ENCODE measurements at places on chromosomes 3 and 15.

- no peak for DNase-seq
These were observed 180.5 kb downstream of the APBA2 start for GRCh38 chr15:29066310-29066709.

DNA sequence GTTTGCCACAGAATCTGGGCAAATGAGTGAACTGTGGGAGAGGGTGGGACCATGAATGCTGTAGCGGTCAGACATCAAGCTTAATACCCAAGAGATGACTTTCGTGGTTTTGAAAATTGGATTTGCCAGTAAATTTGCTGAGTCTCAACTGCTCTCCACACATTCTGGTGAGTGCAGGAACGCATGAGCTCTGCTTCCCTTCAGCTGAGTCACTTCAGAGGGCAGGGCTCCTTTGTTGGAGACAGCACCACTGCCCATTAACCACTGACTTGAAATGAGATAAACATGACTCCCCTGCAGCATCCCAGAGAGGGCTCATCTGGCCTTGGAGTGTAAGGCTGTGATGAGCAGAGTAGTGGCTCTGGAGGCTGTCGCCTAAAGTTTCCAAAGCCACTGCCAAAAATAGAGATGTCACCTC is 22.6 kb downstream of the RARRES1 start:
- DNase-seq, result no peak

GRCh38 chr3:57017459-57017845 is 43.0 kb upstream of the SPATA12 start:
- no peak for DNase-seq

DNA sequence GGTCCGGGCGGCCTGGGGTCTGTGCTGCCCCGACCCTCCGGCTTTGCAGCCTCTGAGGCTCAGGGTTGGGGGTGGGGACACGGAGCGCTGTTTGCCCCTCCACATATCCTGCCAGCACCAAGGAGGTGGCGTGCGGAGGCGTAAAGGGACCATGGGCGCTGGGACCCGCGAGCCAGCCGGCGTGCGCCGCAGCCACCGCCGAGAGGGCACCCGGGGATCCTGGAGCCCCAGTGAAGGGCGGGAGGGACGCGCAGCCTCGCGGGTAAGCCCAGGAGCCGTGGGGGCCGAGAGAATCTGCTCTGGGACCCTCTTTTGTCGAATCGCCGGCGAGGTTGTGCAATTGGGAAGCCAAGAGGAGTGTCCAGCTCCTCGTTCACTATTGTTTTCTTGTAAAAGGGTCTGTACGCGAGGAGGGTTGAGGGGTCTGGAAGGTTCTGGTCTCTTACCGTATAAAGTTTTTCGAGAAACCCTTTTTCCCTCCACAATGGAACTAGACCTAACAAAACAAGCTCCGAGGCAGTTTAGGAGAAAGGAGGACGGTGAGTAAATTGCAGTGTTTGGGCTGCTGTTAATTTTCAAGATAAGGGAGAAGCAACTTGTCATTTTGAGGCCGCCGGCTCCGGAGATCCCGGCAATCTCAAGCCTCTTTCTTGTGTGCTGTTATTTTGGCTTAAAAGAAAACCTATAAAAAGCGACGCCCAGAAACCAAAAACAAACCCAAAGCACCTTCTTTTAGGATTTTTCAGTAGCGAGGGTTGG is 29.9 kb upstream of the ST3GAL6 start:
- DNase-seq, result no peak

DNA sequence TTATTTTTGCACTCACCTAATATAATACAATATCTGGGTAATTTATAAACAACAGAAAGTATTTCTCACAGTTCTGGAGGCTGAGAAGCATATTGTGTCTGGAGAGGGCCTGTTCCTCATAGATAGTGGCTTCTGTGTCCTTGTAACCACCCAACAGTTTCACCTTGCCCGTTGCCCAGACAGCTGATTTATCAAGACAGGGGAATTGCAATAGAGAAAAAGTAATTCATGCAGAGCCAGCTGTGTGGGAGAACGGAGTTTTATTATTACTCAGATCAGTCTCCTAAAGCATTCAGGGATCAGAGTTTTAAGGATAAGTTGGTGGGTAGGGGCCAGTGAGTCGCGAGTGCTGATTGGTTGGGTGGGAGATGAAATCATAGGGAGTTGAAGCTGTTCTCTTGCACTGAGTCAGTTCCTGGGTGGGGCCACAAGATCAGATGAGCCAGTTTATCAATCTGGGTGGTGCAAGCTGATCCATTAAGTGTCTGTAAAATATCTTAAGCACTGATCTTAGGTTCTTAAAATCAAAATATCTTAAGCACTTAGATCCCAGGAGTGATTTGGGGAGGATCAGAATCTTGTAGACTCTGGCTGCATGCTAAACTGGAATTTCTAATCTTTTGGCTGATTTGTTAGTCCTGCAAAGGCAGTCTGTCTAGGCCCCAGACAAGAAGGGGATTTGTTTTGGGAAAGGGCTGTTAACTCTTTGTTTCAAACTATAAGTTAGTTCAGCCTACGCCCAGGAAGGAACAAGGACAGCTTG is 33.9 kb upstream of the C15orf39 start:
- DNase-seq, result no peak

DNA sequence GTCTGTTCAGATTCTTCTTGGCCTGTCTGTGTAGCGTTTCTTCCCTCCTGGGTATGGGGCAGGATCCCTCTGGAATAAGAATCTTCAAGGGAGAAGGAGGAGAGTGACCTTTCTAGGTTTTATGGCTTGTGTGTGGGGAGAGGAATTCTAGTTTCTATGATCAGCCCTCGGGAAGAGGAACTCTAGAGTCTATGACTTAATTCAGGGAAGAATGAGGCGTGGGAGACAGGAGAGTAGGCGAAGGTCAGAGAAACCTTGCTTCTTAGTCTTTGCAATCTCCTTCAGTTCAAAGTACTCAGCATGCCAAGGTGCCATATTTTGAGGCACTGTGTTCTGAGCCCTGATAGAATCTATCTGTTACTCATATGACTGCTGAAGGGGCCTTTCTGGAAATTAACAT is 99.2 kb upstream of the C3orf80 start:
- no peak for DNase-seq

GRCh38 chr15:81957698-81958097 is 88.1 kb downstream of the MEX3B start:
- DNase-seq, result no peak

DNA sequence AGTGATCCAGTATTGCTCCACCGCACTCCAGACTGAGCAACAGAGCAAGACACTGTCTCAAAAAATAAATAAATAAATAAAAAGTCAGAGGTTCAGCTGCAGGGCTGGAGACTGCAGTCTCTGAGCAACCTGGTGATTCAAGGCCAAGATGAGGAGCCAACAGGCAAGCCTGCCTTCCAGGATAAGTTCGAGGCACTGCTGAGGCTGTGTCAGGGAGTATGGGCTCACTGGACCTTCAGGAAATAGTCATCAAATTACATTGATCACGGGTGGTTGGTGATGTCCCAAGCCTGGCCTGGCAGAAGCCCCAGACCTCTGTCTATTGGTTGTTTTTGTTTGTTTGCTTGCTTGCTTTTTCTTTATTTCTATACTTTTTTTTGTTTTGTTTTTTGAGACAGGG is 41.5 kb downstream of the IDH2 start:
- DNase-seq, result no peak

DNA sequence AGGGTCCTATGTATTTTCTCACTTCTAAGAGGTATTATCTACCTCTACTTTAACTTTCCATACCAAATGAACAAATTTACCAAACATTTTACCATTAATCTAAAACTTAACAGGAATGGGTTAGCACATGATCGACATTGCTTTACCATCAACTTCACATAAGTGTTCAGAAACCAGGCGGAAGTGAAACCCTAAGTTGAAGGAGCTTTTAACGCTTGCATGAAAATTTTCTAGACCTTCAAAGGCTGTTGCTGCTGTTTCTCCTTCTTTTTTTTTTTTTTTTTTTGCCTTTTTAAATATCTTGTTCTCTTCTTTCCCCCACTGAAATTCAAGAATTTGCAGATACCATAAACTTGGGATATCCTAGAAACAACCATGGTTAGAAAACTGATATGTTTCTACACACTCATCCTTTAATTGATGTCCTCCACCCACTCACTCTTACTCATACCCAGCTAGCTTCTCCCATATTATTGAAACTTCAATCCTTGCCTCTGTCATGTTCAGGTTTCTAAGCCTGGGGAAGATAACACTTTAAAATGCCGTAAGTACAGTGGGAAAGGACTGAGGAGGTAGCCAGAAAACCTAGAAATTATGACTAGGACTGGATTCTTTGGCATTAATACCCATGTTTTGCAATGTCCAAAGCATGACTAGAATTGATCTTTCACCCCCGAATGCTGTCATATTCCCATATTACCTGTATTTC is 24.7 kb downstream of the MYO5A start:
- no peak for DNase-seq

- no peak for DNase-seq
These were observed 216.0 kb downstream of the DIPK2A start for GRCh38 chr3:144187531-144188210.

DNA sequence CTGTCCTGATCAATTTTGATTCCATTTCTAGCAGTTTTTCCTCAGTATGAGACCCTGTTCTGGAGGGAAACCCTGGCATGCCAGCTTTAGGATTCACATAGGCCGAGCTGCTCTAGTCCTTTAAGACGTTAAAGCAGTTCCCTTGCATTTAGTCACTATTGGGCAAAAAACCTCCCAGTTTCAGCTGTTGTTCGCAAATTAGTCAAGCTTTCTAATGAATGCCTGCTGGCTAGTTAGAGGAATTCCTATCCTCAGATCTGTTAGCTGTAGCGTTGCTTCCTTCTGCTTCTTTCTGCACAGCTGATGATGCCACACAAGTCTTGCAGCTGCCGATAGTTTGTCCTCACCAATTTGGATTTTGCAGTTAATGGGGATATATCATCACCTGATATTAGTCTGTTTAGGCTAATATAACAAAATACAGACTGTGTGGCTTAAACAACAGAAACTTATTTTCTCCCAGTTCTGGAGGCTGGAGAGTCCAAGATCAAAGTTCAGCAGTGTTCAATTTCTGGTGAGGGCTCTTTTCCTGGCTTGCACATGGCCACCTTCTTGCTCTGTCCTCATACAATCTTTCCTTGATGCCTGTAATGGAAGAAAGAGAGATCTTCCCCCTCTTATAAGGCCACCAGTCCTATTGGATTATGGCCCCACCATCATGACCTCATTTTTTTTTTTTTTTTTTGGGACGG is 7.5 kb upstream of the UBL7 start:
- no peak for DNase-seq

GRCh38 chr15:84973492-84974460 is 7.9 kb upstream of the PDE8A start:
- no peak for DNase-seq

GRCh38 chr3:62589078-62589477 is 215.7 kb upstream of the FEZF2 start:
- DNase-seq, result no peak

GRCh38 chr3:55159016-55159415 is 231.2 kb upstream of the LRTM1 start:
- no peak for DNase-seq

DNA sequence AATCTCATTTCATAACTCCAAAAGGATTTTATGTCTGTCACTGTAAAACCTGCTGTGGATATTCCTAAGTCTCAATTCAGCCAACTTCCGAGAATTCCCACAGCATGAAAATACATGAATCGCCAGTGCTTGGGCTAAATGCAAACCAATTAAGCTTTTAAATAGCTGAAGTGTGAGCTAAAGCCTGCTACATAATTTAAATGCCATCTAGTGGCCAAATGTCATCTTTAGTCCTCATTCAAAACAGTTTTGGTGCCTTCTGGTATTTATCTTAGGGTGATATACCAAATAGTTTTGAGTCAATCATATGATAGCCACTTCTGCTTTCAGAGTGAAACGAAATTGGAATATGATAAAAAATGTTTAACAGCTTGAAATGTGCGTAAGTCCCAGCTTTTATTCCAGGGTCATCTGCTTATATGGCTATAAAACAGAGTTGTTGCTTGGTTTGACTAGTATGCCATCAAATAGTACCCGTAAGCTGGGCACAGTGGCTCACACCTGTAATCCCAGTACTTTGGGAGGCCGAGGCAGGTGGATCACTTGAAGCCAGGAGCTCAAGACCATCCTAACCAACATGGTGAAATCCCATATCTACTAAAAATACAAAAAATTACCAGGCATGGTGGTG is 41.8 kb upstream of the CCNL1 start:
- no peak for DNase-seq

- no peak for DNase-seq
These were observed 38.8 kb downstream of the KLHL25 start for GRCh38 chr15:85755942-85756341.

DNA sequence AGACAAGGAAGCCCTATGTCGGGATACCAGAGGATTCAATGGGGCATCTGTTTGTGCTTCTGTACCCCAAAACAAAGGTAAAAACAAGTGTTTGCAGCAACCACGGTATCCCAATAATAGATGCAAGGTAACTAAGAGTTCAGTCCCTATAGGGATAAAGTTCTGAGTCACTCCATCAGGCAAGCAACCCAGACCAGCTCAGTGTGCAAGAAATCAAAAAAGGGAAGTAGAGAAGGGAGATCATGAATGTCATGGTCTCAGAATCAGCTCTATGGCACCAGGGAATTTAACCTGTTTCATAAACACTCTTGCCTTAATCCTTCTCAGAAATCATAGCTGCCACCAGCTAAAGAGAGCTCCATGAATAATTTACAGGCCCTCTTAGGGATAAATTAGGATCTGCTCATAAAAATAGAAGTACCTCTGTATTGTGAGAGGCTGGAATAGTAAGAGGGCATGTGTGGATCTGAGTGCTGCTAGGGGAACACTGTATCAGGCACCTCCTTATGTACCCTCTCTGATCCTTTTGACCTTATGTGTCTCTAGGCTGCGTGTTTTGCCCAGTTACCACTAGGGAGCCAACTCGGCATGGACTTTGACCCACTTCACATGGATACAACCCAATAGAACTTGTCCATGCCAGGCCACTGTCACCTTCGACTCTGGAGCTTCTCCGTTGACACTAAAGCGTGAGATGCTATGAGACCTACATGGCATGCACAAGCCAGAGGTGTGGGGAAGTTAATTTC is 754.6 kb downstream of the AGBL1 start:
- no peak for DNase-seq

DNA sequence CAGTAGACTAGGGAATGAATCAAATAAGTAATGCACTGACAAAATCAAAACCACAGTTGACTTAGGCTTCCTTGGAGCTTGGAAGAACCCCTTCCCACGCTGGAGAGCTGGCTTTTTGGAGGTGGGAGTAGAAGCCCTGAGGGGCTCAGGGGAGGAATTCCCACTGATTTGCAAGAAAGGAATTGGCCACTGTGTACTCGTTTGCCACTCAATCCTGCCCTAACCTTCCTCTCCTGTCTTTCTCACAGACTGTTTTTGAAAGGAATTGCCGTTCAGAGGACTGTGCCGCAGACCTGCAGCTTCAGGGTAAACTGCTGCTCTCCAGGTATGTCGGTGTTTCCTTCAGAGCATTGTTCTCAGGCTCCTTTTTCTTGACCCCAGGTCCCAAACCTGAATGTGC is 208.2 kb upstream of the CTDSPL start:
- no peak for DNase-seq

- peak; percentile 19 for DNase-seq
These were observed 62.5 kb downstream of the SFMBT1 start for GRCh38 chr3:52983336-52983807.
